ENCODE measurements at places on chromosomes 2 and 18. TPM values are rescaled to one million over a fixed set of nuclear protein-coding genes. Genes with fewer than 3 reads are reported as not detected.

Gene ZSWIM2
- total RNA-seq = 0.31 TPM

Gene MEP1B
- not detected for total RNA-seq

Gene TMEM247
- not detected for total RNA-seq

Gene PLEKHH2
- total RNA-seq = 19.0 TPM

Gene IER3IP1
- total RNA-seq = 9.0 TPM

Gene AMMECR1L
- total RNA-seq = 8.9 TPM

Gene PUM2
- 117 TPM for total RNA-seq

Gene LYG2
- not detected for total RNA-seq

Gene CFAP65
- total RNA-seq = 2.1 TPM

Gene KLHL14
- 0.85 TPM for total RNA-seq

Gene PPP1R1C
- total RNA-seq = 2.4 TPM

Gene RAPGEF4
- total RNA-seq = 192 TPM

Gene EVX2
- not detected for total RNA-seq

Gene PXDN
- total RNA-seq = 7.8 TPM

Gene CROCC2
- 0.13 TPM for total RNA-seq

Gene TWIST2
- 0.34 TPM for total RNA-seq

Gene DAPL1
- total RNA-seq = not detected

GRCh38 chr2:152444448-152444847 is 109.5 kb downstream of the FMNL2 start:
- no peak for DNase-seq

GRCh38 chr2:136932700-136933099 is 167.4 kb downstream of the THSD7B start:
- DNase-seq = no peak

- DNase-seq = no peak
These were observed 14.5 kb upstream of the ERMN start for GRCh38 chr2:157339965-157340655.

DNA sequence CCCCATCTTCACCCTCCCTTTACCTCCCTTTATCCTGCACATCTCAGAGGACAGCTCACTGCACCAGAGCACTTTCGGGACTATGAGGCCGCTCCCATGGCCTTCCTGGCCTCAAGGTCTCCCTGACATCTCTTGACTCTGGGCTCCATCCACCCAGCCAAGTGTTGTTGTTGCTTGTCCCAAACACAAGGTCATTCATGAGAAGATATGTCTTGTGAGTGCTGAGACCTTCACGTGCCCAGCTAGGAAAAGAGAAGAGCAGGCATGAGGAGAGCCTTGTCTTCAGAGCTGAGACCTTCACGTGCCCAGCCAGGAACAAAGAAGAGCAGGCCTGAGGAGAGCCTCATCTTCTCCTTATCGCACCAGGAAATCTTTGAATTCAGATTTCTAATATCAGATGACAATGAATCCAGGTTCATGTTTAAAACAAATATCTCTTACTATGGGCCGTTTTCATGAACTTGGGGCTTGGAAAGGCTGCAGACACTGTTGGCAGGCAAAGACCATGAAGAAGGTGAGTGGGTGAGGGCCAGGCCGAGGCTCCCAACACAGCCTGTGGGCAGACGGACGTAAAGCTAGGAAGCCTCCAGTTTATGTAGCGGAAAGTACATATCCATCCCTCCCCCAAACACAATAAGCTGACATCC is 256.1 kb downstream of the NDUFA10 start:
- DNase-seq = no peak

- DNase-seq = no peak
These were observed 57.4 kb upstream of the EPAS1 start for GRCh38 chr2:46239847-46240181.

DNA sequence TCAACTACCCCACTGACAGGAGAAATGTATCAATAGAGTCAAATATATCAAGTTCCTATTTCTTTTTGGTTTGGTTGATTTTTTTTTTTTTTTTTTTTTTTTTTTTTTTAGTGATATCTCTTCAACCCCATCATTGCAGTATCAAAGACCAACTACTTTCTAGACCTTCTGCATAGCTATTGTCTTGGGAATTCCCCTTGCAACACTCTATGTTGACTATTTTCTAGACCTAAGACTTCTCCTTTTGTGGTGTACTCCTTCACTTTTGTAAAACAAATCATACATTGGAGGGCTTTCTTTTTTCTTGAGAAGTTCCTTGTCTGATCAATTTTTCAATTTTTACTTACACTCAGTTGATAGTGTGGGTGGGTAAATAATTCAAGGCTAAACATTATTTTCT is 46.5 kb upstream of the NR4A2 start:
- no peak for DNase-seq

DNA sequence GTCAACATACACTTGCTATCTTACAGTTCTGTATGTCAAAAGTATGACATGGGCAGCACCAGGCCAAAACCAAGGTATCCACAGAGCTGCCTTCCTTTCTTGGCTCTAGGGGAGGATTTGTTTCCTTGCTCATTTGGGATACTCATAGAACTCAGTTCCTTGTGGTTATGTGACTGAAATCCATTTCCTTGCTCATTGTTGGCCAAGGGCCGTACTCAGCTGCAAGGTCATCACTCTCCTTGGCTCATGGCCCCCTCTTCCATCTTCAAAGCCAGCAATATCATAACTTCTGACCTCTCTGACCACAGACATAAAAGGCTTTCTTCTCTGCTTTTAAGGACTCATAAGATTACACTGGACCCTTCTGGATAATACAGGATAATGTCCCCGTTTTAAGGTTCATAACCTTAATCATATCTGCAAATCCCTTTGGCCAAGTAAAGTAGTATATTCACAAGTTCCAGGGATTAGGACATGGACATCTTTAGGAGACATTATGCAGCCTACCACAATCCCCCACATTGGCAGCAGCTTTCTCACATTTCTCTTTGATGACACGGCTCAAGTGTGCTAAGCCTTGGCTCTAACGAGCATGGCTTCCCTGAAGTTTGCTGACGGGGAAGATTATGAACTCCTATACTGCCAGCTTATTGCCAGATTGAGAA is 20.9 kb downstream of the TMEM237 start:
- DNase-seq = no peak

DNA sequence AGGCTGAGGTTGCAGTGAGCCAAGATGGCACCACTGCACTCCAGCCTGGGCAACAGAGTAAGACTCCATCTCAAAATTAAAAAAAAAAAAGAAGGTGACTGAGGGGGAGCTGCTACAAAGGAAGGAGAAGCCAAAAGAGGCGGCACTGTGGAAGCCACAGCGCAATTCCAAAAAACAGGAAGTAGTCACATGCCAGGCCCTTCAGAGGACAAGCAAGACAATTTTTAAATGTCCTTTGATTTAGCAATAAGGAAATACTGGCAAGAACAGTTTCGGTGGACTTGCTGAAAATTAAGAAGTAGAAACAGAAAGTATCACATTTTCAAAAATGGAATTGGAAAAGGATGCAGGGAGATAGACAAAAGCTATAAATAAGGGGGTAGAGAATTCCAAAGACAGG is 122.8 kb downstream of the OSBPL1A start:
- DNase-seq = no peak

- no peak for DNase-seq
These were observed 7.3 kb upstream of the EN1 start for GRCh38 chr2:118854507-118855345.

- DNase-seq = no peak
These were observed 98.2 kb downstream of the GAREM1 start for GRCh38 chr18:32372381-32373061.

GRCh38 chr2:227025510-227025909 is 138.5 kb downstream of the COL4A4 start:
- DNase-seq = no peak

GRCh38 chr18:10197097-10197496 is 257.3 kb upstream of the APCDD1 start:
- no peak for DNase-seq

GRCh38 chr2:144241801-144242200 is 278.1 kb downstream of the ZEB2 start:
- DNase-seq = no peak

DNA sequence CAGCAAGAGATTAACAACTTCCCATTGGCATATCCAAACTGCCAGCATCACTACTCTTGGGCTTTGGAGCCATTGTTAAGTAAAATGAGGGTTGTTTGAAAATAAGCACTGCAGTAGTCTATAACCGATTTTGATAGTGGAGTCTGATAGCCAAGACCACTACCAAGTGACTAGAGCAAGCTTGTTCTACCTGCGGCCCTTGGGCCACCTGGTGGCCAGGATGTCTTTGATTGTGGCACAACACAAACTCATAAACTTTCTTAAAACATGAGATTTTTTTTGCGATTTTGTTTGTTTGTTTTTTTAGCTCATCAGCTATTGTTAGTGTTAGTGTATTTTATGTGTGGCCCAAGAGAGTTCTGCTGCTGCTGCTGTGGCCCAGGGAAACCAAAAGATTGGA is 11.0 kb downstream of the UBE2E3 start:
- no peak for DNase-seq

- DNase-seq = no peak
These were observed 47.5 kb downstream of the FRZB start for GRCh38 chr2:182818925-182819324.

DNA sequence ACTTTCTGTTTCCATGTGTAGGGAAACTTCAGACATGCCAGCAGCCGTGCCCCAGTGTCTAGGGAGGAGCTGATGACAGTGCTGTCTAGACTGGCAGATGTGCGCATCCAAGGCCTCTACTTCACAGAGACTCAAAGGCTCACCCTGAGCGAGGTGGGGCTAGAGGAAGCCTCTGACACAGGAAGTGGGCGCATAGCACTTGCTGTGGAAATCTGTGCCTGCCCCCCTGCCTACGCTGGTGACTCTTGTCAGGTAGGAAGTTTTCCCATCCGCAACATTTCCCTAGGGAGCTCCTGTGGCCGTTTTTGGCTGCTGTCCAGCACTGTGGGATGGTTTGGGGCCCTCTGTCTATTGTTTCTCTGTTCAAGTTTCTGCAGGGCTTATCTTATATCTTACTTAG is 143.1 kb upstream of the TTC39C start:
- DNase-seq = no peak

- no peak for DNase-seq
These were observed 5.3 kb upstream of the SP3 start for GRCh38 chr2:173970516-173970924.

DNA sequence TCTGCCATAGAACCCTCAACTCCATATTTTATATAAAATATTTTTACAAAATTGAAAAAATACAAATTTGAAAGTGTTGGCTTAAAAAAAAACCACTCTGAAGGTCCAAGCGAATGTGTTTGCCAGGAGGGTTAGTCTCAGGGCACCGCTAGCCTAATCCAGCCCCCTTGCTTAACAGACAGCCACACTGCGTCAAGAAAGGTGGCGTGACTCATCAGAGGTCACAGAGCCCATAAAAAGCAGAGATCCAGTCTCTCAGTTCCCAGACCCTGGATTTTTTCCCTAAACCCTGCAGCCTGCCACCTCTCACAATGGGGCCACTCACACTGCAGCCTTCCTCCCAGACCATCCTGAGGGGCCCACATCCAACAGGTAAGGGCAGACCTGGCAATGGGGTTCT is 3.9 kb upstream of the TNS1 start:
- no peak for DNase-seq

DNA sequence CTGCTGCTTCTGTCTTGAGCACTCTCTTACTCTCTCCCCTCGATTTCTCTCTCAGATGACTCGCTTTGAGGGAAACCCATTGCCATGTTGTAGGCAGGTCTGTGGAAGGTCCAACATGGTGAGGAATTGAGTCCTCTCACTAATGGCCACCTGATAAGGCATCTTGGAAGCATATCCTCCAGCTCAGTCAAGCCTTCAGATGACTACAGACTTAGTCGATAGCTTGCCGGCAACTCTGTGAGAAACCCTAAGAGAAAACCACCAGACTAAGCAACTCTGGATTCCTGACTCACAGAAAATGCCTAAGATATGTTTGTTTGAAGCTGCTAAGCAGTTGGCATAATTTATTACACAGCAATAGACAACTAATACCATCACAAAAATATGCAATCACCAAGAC is 51.2 kb downstream of the WDR75 start:
- DNase-seq = no peak

DNA sequence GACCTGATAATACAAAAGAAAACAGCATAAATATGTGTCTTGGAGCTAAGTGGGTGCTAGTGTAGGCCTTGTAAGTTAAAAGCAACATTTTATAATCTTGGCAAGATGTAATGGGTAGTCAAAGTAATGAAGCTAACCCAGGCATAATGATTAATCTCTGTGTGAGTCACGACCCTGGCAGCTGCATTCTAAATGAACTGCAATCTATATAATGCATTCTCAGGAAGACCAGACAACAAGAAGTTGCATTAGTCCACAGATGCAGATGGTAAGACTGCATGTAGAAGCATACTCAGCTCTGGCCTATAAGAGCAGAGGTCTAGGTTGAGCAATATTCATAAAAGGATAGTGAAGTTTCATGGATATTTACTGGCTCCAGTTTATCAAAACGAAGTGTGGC is 85.6 kb upstream of the ETAA1 start:
- DNase-seq = no peak

- no peak for DNase-seq
These were observed 4.5 kb upstream of the ITPRID2 start for GRCh38 chr2:181887045-181887444.

GRCh38 chr2:70111752-70112591 is 24.7 kb downstream of the PCBP1 start:
- no peak for DNase-seq

- DNase-seq = no peak
These were observed 260.8 kb downstream of the CD226 start for GRCh38 chr18:69686861-69687260.

DNA sequence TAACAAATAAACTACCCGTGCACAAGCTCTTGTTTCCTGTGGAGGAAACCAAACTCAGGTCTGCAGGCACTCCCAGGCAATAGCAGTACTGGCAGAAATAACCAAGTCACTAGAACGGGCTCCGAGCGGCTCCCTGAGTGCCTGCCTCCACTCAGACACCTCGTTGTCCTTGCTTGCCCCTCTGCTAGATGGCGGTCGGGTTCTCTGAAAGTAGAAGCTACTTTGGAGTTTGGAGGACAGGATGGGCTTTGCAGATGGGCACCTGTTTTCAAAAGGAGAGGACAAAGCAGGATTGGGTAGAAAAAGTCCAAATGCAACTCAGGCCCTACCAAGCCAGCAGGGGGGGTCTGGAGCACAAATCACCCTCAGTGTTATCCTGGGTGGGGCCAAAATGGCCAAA is 136.4 kb downstream of the LRRC30 start:
- no peak for DNase-seq

DNA sequence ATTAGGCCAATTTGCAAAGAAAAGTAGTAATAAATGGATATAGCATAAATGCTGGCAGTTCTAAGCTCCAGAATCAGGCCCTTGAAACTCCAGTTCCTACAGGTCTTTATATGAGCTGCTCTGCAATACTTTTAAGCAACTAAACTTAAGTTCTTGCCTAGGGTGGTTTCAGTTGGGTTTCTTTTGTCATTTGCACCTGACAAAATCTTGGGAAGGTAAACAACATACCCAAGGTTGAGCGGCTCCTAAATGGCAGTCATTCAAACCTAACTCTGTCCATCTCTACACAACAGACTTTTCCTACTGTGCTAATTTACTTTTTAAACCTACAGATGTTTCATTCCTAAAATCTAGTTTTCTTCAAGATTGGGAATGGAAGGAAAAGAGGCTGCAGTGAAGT is 9.3 kb upstream of the KANSL1L start:
- no peak for DNase-seq

- DNase-seq = peak; percentile 25
These were observed 62.3 kb upstream of the YWHAQ start for GRCh38 chr2:9693196-9693491.

GRCh38 chr2:119223521-119224390 is at the start of gene STEAP3:
STEAP3 (plus strand) TSS chr2:119223834; CDS start chr2:119231013, 7,179 bp downstream.
- DNase-seq = peak; percentile 70

Measured in dorsolateral prefrontal cortex (tissue), 122 donors.